ENCODE measurements at places on chromosomes 4 and X.
A peak's percentile ranks its signal among the peaks of the same experiment; 100 is the strongest.

GRCh38 chr4:125728568-125728967, 413.8 kb downstream of the FAT4 start:
- no peak for DNase-seq

- no peak for DNase-seq
Observed at GRCh38 chrX:68083510-68083909, 349.8 kb downstream of the OPHN1 start.

- DNase-seq: no peak
Observed at GRCh38 chr4:134278675-134279074, 77.1 kb upstream of the PABPC4L start.

- DNase-seq: no peak
Observed at GRCh38 chrX:63743596-63743995, 41.4 kb downstream of the ARHGEF9 start.

DNA sequence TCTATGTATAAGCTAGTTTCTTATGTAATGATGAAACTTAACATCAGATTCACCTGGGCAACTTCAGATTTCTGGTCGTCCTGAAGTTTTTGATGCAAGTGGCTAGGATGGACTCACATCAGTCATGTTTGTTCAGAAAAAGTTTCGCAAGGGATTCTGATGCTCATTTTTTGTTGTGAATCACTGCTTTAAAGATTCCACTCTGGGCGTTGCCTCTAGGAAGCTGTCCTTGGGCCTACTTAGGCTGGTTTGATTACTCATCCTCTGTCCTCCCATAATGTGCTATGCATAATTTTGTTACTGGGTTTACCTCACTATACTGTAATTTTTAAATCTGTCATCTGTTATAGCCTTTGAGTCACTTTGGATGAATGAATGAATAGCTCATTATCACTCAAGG, 30.8 kb downstream of the HERC3 start:
- no peak for DNase-seq

- DNase-seq: no peak
Observed at GRCh38 chr4:148737061-148737770, 295.0 kb upstream of the NR3C2 start.

DNA sequence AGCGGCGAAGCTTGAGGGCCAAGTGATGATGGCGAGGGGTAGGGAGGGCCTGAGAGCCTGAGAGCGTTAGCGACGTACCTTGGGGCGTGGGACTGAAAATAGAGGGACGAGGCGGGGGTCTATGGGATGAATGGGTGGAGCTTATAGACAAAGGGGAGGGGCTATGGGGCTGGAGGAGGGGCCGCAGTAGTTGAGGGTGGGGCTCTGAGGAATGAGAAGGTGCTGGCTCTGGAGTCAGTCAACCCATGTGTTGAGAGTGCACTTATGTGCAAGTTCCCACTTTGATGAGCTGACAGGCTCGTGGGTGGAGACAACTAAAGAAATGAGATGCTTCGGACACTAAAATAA, 488 bp downstream of the TBC1D25 start:
- DNase-seq: no peak

GRCh38 chrX:74421036-74421739, at the start of gene SLC16A2:
Gene SLC16A2, plus strand, starts transcription at chrX:74421493. Its CDS starts 145 bp downstream, at chrX:74421638.
- DNase-seq: no peak

- no peak for DNase-seq
Observed at GRCh38 chr4:79046016-79046592, 106.9 kb upstream of the PAQR3 start.

DNA sequence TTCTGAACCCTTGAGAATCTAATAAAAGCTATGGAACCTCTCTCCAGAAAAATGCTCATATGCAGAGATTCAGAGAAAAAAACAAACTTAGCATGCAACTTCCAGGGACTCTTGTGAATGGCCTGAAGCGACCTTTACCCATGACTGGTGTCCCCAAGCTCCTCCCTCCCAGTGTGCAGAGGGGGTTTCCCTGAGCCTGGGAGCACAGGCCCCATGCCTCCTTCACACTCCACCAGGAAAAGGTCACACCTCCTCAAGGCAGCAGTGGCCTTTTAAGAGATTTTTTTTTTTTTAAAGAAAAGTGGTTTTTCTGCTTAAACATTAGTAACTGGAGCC, 13.3 kb upstream of the UBA6 start:
- DNase-seq: peak; percentile 19

- DNase-seq: no peak
Observed at GRCh38 chrX:47960406-47960805, 43.4 kb downstream of the ZNF182 start.

- no peak for DNase-seq
Observed at GRCh38 chr4:85829276-85830051, 354.5 kb downstream of the ARHGAP24 start.

DNA sequence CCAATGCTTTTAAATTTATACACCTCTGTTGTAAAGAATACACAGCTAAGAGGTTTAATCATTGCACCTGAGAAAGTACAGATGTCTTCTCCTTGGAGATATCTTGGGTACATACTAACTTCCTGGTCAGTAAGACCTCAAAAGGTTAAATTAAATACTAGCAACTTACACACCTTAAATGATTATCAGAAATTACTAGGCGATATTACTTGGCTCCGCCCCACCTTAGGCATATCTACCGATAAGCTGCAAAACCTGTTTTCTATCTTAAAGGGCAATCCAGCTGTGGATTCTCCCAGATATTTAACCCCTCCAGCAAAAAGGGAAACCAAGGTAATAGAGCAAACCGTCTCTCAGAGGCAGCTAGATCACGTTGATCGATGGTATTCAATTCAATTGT, 819.4 kb downstream of the FAM133A start:
- no peak for DNase-seq

GRCh38 chr4:37803348-37803973, 23.0 kb upstream of the PGM2 start:
- DNase-seq: no peak

DNA sequence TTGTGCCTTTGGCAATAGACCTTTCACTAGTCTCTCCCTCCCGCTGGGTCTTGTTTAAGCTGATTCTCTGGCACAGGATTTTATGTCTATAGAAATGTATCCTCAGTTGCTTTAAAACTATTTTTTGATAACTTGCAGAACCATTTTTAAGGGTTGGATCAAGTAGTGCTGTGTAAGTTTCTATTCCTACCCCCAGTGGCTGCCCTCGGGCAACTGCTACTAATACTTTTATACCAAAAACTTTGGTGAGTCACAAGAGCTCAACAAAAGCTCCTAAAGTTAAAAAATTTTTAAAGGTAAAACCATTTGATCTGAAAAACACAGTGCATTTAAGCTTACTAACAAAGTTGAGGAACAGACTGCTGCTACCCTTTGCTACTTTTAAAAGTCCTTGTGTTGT, 1460.6 kb upstream of the PCDH7 start:
- DNase-seq: no peak

DNA sequence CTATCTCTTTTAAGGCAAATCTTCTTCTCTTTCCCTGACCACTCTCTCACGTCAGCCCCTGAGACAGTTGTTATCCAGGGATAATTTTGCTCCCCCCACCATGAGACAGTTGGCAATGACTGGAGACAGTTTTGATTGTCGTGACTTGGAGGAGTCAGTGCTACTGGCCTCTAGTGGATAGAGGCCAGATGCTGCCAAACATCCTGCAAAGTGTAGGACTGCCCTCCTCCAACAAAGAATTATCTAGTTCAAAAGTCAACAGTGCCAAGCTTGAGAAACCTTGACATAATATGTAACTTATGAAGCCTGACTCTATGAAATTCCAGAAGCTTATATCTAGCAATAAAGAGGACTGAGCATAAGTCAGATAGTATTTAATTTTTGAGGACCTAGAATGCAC, 502.1 kb upstream of the IGFBP7 start:
- DNase-seq: no peak

GRCh38 chrX:39755143-39756032, 342.4 kb downstream of the BCOR start:
- no peak for DNase-seq

GRCh38 chr4:67101612-67102011, 443.7 kb downstream of the CENPC start:
- no peak for DNase-seq

DNA sequence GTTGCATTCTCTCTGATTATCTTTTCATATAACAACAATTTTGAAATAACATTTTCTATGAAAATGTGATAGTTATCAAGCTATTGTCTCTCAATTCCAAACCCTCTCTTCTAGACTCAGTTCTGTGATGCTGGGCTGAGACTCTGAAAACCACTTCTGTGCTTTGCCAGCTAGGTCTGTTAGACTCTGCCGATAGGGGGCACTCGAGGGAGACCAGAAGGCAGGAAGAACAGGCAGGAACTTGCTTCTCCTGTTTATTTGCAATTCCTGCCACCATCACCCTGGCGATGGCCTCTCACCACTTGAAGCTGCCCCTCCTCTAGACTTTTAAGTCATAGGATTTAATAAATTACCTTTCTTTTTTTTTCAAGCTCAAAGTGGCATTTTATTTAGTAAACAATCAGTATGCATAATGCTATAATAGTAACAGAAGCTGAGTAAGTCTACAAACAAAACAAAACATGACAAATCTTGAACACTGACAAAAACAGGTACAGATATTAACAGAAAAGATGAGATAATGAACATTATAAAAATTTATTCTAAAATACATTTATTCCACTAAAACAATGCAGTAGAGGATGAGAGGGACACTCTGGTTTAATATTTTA, 49.7 kb downstream of the RASL11B start:
- DNase-seq: peak; percentile 7

- no peak for DNase-seq
Observed at GRCh38 chr4:68074397-68074796, 55.3 kb downstream of the TMPRSS11F start.

DNA sequence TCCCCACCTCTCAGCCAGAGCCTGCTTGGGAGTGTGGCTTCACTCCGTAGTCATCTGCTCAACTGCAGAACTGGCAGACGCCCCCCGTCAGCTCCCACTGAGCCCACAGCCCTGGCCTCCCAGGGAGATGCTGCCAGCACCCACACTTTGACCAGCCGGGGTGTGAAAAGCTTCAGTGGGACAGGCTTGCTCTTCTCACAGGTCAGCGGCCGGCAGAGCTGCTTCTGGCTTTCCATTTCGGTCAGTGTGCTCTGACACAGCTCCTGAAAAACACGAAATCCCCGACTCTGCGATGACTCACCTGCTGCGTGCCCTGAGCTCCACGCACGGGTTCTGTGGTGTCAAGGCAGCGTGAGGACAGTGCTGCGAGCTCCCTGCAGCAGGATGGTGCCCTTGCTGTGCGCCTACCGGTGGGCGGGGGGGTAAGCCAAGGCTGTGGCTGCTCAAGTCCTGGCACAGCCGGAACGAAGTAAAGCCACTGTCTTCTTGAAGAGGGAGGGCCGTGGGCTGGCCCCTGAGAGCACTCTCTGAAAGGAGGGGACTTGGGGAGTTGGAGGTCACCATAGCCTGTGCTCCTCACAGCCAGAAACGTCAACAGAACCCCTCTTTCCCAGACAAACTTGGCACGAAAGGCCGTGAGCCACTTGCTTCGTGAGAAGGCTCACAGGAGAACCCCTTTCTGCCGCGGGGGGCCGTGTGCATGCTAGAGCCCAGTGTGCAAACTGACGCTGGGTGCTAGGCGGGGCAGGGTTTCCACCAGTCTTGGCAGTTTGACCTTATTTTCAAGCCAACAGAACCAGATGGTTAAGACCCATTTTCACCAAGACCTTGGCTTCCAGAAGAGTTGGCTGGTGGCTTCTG, 23.6 kb downstream of the NOP14 start:
- no peak for DNase-seq

GRCh38 chr4:84681486-84682274, 98.8 kb downstream of the CDS1 start:
- no peak for DNase-seq

DNA sequence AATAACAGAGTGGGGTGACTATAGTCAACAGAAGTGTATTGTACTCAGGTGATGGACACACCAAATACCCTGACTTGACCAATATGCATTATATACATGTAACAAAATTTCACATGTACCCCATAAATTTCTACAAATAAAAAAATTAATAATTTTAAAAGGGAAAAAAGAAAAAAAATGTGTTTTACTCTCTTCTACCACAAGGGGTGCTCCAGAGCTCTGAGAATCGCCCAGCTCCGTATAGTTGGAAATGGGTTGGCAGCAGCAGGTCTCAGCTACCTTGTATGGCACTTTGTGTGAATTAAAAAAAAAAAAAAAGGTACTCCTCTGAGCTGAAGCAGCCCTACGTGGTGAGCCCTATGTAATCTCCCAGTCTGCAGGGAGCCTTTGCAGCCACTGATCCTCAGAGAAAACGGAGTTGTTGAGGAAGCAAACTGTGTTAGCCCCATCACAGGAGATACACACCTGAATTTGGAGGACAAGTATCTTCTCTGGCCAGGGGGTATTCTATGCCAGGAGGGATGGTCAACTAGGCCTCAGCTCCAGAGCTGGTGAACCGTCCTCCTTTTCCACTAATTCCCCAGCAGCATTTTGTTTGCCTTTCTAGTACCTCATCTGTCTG, 17.2 kb upstream of the POLA1 start:
- DNase-seq: no peak

- no peak for DNase-seq
Observed at GRCh38 chrX:65596270-65597034, 61.9 kb upstream of the LAS1L start.

GRCh38 chr4:83552083-83552482, 16.2 kb downstream of the GPAT3 start:
- DNase-seq: no peak

DNA sequence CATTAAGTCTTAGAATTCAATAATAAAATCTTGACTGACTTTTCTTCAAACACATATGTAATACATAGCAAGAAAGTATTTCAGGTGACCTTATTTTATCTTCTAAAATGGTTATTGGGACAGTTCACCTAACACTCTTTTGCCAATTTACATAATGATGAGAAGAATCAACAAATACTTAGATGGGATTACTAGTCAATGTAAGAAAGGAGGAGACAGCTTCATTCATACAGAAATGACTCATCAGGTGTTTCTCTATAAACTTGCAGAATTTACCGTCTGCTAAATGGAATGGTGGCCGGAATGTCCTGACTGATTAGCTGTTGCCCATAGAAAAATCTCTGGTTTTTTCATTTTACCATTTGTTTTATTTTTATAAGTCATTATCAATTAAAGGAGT, 115.0 kb upstream of the ETNPPL start:
- no peak for DNase-seq

- DNase-seq: no peak
Observed at GRCh38 chr4:163703251-163703650, 208.8 kb downstream of the TMA16 start.

DNA sequence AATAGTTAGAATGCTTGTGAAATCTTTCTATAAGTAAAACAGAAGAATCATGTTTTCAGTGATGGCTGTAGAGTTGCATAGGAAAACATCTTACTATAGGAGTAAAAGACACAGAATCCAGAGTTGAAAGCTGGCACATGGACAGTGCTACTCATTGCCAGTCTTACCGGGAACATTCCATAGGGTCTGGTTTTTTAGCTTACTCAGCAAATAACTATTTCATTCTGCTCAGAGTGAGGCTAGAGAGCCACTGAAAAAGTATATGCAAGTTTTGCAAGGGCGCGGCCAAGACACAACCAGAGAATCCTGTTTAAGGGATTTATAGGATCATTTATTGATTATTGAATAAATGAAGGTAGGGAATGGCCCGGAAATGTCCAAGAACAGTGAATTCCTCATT, 60.3 kb downstream of the MTHFD2L start:
- DNase-seq: no peak

- no peak for DNase-seq
Observed at GRCh38 chr4:82551734-82552133, 10.1 kb downstream of the TMEM150C start.

- DNase-seq: no peak
Observed at GRCh38 chr4:122997463-122998101, 75.2 kb upstream of the NUDT6 start.

Data from stimulated activated CD8-positive, alpha-beta memory T cell treated with anti-CD3 and anti-CD28 coated beads, Interleukin-7, amount 100 ng/mL, for 48 hours (primary cell).